GM23338 (cell line): ENCODE measurements at places on chromosomes 3 and 15. TPM values are rescaled to one million over a fixed set of nuclear protein-coding genes. Genes with fewer than 3 reads are reported as not detected.

CHSY1 gene
- 9.8 and 11.6 TPM in 2 replicates for polyA plus RNA-seq

CYP1A1 gene
- 0.16 and 0.21 TPM in 2 replicates for polyA plus RNA-seq

LDHAL6B gene
- polyA plus RNA-seq, result not detected in 2 replicates

TERC gene
- 1.7 and 2.4 TPM in 2 replicates for polyA plus RNA-seq

PIF1 gene
- polyA plus RNA-seq, result 106 and 116 TPM in 2 replicates

CNTN6 gene
- polyA plus RNA-seq, result not detected in 2 replicates

TLR9 gene
- polyA plus RNA-seq, result not detected in 2 replicates

SHC4 gene
- 0.32 and 0.38 TPM in 2 replicates for polyA plus RNA-seq

CCR2 gene
- not detected in 2 replicates for polyA plus RNA-seq

PP2D1 gene
- polyA plus RNA-seq, result 0.40 and 0.42 TPM in 2 replicates

CHRM5 gene
- not detected in 2 replicates for polyA plus RNA-seq

GP5 gene
- 0.15 TPM in 1 of 2 replicates, not detected in the other for polyA plus RNA-seq

CFAP100 gene
- not detected in 2 replicates for polyA plus RNA-seq

C3orf22 gene
- polyA plus RNA-seq, result not detected in 2 replicates

MKRN3 gene
- polyA plus RNA-seq, result not detected in 2 replicates

CHL1 gene
- 1.4 and 2.6 TPM in 2 replicates for polyA plus RNA-seq

DISP2 gene
- 2.2 and 2.5 TPM in 2 replicates for polyA plus RNA-seq

FBN1 gene
- 1.2 and 1.9 TPM in 2 replicates for polyA plus RNA-seq

TM6SF1 gene
- 1.5 TPM in 1 of 2 replicates, not detected in the other for polyA plus RNA-seq

THAP10 gene
- 4.5 and 8.2 TPM in 2 replicates for polyA plus RNA-seq

SIDT1 gene
- polyA plus RNA-seq, result not detected in 2 replicates

SAMMSON gene
- not detected in 2 replicates for polyA plus RNA-seq
